Activated CD4-positive, alpha-beta memory T cell treated with anti-CD3 and anti-CD28 coated beads for 36 hours (primary cell): ENCODE measurements at places on chromosomes 1 and 21.
A peak's percentile ranks its signal among the peaks of the same experiment; 100 is the strongest.

GRCh38 chr21:38384675-38385426 lies 113.4 kb downstream of the ERG start:
- DNase-seq, result no peak

GRCh38 chr1:10597492-10598388 lies 123.0 kb downstream of the PEX14 start:
- DNase-seq, result no peak

GRCh38 chr21:19850157-19850556 lies 1148.1 kb upstream of the NCAM2 start:
- no peak for DNase-seq

DNA sequence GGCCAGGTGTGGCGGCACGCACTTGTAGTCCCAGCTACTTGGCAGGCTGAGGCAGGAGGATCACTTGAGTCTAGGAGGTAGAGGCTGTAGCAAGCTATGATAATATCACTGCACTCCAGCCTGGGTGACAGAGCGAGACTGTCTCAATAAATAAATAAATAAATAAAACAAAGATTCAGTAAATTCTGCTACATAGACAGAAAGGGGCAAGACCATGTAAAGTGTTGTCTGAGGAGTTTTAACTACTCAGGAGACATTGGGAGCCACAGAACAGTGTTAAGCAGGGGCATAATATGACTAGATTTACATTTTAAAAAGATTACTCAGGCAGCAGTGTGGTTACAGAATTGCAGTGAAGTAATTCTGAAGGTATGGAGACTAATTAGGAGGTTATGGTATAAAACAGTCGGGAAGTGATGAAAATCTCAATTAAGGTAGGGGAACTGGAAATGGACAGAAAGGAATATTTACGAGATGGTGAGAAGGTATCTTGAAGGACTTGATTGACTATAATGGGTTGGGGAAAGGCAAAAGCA lies 94.7 kb downstream of the ATP1B1 start:
- no peak for DNase-seq

GRCh38 chr1:203306089-203306964 lies 1.0 kb downstream of the BTG2 start:
- peak; percentile 52 for DNase-seq

DNA sequence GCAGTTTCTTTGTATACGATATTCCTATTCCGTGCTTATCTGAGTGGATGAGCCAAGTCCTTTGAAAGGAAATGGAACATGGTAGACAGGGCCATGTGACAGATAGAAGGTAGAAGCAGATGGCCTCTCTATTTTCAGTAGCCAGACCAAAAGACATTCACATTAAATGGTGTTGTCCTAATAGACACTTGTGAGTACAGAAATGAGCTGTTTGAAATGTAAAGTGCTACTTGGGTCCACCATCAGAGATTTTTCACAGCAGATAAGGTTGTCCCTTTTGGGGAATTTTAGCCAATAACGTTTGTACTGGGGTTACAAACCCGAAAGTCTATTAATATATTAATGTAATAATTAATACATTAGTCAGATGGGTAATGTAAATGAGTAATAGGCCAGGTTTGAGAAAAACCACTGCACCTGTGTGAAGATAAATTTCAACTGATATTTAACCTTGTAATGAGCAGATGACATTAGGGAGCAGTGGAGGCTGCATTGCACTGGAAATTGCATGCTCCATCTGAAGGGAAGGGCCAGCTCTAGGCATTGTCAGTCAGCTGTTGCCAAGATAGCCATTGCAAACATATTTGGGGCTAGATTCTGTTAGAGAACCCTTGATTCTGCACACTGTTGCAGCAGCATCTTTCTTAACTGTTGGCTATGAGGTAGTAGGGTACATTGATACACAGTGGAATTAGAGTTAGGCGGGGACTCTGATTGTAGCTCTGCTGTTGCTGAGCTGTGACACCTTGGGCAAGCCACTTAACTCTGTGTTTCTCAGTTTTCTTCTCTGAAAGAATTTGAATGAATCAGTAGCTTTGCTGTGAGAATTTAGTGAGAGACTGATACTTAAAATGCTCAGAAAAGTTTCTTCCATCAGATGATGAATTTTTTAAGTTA lies 43.8 kb downstream of the FGGY start:
- no peak for DNase-seq

GRCh38 chr1:219833214-219833815 lies 95.0 kb downstream of the SLC30A10 start:
- no peak for DNase-seq

- DNase-seq, result no peak
Observed at GRCh38 chr1:167710836-167711235, 10.9 kb upstream of the MPZL1 start.

- peak; percentile 13 for DNase-seq
Observed at GRCh38 chr21:25360593-25360992, 246.7 kb downstream of the MRPL39 start.

- no peak for DNase-seq
Observed at GRCh38 chr21:45562965-45563364, 20.7 kb upstream of the SLC19A1 start.

- no peak for DNase-seq
Observed at GRCh38 chr1:70717656-70718055, 306.6 kb downstream of the CTH start.

DNA sequence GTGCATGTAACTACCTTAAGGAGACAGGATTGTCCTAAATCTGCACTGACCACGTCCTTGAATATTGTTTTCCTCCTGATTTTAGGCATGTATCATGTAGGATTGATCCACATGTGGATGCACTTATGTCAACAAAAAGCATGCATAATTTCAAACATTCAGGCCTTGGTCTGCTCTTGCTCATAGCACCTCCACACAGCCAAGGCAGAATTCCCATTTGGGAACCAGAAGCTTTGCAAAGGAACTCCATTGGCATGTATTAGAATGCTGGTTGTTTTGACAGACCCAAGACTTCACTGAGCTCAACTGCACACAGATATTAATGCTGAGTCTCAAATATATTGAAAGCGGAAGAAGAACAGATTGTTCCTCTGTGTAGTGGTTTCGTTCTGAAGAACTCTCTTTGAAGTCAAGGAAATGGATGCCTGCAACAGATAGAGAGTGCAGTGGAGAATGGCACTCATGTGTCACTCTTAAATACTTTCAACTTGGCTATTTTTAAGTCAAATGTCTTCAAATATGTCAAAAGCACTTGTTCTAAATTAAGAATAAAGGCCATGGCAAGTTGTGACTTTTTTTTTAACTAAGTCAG lies 387.6 kb downstream of the LTN1 start:
- DNase-seq, result no peak

GRCh38 chr1:179794669-179795068 lies 51.6 kb downstream of the FAM163A start:
- no peak for DNase-seq

DNA sequence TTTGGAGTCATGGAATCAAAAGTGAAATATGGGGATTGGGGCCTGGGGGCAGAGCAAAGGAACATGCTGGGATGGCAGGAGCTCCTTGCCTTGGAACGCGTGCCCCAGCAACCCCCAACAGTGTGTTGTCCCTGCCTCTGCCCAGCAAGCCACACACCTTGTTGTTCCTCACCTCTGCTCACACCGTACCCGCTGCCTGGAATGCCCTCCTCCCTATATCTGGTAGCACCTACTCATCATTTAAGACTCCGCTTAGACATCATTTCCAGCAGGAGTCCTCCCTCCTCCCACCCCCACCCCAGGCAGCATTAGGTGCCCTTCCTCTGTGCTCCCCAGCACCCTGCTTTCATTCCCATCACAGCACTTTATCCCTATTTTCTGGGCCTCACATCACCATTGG lies 7.8 kb downstream of the NECTIN4 start:
- DNase-seq, result no peak

- peak; percentile 71 for DNase-seq
Observed at GRCh38 chr1:36306210-36306901, at the start of gene SH3D21. Gene SH3D21, plus strand, starts transcription at chr1:36306368. Its CDS starts 53 bp downstream, at chr1:36306421.

DNA sequence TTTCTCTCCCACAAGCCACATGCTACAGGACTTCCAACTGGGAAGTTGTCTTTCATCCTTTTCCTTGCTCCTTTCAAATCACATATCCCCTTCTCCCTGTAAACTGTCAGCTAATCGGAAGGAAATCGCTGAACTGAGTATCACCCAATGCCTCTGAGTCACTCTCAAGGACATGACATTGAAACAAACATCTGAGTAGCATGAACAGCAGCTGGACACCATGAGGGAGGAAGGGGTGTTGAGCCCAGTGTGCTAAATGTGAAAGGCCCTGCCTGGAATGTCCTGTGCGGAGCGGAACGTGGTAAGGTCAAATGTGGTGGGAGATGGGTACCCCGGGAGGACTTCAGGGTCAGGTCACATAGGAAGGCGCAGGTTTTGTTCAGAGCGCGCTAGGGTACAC lies at the start of gene OR2AJ1:
Gene OR2AJ1, plus strand, starts transcription at position 22 of the 400 bp plus-strand sequence. CDS start 8,880 bp downstream, outside the sequence.
- no peak for DNase-seq

DNA sequence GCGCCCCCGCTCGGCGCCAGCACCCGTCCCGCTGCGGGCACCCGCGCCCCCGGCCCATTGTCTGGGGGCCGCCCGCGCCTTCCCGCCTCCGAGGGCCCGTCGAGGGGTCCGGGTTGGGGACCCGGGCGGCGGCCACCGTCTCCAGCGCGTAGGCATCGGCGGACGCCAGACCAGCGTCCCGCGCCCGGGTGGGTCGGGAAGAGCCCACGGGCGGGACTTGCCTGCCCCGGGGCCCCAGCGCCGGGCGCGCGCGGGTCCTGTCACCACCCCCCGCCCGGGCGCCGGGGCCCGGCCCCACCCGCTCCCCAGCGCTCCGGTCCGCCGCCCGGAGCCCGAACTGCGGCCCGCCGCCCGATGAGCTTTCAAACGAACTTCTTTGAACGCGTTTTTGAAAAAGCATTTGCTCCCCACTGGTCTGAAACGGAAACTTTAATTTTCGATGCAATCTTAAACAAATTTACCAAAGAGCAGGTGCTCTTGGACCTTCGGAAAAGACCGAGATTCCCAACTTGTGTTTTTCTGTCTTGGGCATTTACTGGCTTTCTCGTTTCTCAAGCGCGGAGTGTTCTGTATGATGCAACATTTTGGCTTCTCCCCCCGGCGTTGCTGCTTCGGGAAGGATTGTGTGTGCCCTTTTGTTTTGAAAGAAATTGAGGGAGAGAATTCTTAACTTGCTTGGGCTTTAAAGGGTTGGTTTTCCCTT lies 615 bp downstream of the CLIC4 start:
- DNase-seq, result peak; percentile 31

- no peak for DNase-seq
Observed at GRCh38 chr1:70909262-70909822, 138.3 kb downstream of the PTGER3 start.

DNA sequence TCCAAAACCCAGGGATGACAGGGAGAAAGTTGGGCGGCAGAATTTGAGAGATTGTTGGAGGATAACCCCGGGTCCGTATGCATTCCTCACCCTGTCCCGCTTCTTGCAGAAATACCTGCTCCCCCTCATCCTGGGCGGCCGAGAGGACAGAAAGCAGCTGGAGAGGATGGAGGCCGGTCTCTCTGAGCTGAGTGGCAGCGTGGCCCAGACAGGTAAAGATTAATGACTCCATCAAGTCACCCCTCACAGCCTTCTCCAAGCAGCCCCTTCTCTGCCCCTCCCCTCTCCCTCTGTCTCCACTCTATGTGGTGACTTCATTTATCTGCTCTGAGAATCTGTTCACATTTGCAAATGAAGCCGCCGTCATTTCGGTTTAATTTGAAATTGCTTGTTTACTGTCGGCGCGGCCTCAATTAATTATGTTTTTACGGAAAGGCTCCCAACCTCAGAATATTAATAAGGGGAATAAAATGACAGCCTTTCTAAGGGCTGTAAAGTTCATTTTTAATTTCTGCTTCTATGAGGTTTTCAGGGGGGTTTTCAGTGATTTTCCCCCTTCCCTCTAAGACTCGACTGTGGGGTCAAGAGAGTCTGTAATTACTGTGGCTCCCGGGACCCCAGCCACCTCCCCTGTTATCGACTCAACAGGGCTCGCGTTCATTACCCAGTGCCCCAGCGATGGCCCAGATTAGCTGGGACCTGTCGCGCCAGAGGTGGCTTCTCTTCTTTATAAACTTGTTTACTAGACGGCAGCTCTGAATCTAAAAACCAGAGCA lies 148.3 kb downstream of the PEX14 start:
- no peak for DNase-seq

DNA sequence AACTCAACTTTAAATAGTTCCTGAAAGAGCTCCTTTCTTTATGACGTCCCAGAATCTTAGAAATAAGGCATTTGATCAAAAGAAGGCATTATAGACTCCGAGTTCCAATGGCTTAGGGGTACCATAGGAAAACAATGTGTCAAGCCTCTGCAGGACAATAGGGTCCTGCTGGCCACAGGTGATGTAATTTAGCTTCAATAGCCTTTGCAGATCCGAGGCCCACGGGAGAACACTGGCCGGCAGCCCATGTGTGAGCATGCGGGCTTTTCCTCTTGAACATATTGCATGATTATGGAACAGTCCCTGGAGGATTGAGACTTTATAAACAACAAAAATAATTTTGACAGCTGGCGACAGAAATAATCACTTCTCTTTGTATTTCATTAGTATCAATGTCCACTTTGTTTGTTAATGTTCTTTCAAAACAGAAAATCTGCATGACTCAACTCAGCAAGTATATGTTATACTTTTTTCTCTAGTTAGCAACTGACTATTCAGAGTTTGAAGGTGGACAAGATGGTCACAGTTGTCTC lies 49.0 kb upstream of the NR5A2 start:
- DNase-seq, result no peak

GRCh38 chr21:29233611-29234540 lies 64.8 kb upstream of the BACH1 start:
- DNase-seq, result peak; percentile 72

DNA sequence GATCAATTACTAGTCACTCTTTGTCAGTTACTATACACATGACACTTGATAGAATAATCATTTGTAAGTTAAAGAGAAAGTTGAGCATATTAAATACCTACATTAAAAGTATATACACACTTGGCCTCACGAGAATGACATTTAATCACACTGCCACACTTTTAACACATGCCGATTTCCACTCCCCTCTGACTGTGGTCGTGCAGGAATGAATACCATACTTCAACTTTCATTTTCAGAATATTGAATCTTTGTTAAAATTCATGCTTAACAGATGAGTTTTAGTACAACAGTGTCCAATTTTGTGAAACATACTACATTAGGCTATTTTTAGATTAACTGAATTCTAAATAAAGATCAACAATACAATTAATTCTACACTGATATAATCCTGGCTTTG lies 78.2 kb upstream of the SDC3 start:
- no peak for DNase-seq

DNA sequence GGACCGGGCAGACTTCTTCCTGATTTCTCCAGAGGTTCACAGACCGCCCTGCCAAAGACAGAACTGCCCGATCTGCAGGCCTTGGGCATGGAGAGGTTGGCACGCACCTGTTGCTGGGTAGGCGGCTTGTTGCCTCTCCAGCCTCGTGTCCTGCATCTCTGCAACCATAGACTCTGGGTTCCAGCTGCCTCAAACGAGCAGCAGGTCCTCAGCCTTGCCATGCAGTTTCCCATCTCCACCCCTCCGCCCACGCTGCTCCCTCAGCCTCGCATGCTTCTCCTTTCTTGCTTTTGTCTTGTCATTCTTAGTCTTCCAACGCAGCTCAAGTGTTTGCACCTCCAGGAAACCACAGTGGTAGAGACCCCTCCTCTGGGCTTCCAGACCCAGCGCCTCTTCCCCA lies 126.2 kb downstream of the LACTBL1 start:
- peak; percentile 13 for DNase-seq

- DNase-seq, result no peak
Observed at GRCh38 chr1:224407571-224408293, 26.9 kb downstream of the WDR26 start.
